ENCODE measurements at places on chromosomes 2 and 18. TPM values are rescaled to one million over a fixed set of nuclear protein-coding genes. Genes with fewer than 3 reads are reported as not detected.

VAMP8 gene
- total RNA-seq: 2.1 TPM

C2orf80 gene
- not detected for total RNA-seq

ITPRIPL1 gene
- 4.6 TPM for total RNA-seq

FAM237A gene
- total RNA-seq: not detected

PPP1R1C gene
- 0.50 TPM for total RNA-seq

RAX gene
- not detected for total RNA-seq

SPATA3 gene
- not detected for total RNA-seq

NGEF gene
- total RNA-seq: under 0.01 TPM

SP140 gene
- 0.33 TPM for total RNA-seq

TDRD15 gene
- total RNA-seq: not detected

FBXO15 gene
- 0.83 TPM for total RNA-seq

APOB gene
- total RNA-seq: under 0.01 TPM

MZT2A gene
- 88.4 TPM for total RNA-seq

DSG1 gene
- total RNA-seq: not detected

CLHC1 gene
- 7.2 TPM for total RNA-seq

CFAP221 gene
- not detected for total RNA-seq

SERPINB5 gene
- total RNA-seq: not detected

MARCHF4 gene
- 0.26 TPM for total RNA-seq

FNDC4 gene
- total RNA-seq: 18.3 TPM

All from fibroblast of lung (primary cell).